ENCODE measurements at places on chromosomes 11 and 22.
A peak's percentile ranks its signal among the peaks of the same experiment; 100 is the strongest.

GRCh38 chr22:43171019-43171491 lies 15.9 kb downstream of the TTLL12 start:
- no peak for DNase-seq

DNA sequence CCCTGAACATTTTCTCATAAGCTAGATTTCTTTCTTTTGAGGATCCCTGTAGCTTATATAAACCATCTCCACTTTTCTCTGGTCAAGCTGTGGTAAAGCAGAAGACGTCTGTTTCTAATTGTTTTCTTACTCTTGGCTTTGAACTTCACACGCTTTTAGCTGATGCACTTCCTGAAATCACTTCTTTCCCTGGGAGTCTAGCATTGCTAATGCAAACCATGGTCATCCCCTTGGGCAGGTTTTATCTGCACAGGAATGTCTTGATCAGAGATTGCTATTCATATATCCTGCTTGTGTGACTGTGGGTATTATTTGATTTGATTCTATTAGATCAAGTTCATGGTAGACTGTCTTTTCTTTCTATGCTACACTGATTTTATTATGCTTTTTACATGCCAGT lies 199.2 kb upstream of the POU2AF2 start:
- no peak for DNase-seq

DNA sequence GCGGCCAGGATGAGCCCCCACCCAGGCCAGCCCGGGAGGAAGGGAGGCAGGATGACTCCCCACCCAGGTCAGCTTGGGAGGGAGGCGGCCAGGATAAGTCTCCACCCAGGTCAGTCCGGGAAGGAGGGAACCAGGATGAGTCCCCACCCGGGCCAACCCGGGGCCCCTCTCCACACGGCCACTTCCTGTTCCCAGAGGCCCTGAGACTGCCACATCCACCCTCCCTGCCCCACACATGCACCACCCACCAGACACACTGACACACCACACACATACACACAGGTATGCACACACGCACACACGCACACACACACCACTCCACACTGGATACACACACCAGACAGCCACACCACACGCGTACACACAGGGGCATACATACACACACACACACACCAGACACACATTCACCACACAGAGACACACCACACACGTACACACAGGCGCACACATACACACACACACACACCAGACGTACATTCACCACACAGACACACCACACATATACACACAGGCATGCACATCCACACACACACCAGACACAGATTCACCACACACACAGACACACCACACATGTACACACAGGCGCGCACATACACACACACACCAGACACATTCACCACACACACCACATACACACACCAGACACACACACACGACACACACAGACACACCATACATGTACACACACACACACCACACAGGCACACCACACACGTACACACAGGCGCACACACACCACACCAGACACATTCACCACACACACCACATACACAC lies 84.9 kb upstream of the PRR5 start:
- DNase-seq = no peak

DNA sequence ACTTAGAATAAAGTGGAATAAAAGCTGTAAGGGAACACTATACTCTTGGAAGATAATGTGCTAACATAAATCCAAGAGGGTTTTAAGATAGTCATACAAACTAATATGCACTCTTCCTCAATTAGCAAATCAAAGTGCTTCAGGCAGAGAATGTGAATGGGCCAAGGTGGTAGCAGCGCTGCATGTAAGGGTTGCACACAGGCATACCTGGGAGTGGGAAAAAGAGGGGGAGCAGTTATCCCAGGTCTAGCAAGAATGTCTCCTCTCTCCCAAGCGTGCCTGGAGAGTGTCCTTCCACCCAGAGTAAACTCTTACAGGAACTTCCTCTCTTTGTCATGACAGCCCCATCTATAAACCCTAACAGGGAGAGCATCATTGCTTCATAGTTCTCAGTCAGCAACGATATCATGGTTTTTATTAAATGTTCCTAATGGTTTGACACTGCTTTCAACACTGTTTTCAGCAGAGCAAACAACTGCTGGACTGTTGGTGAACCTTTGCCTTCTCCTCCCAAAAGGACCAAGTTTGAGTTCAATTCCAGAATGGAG lies 61.6 kb downstream of the SYTL2 start:
- no peak for DNase-seq

DNA sequence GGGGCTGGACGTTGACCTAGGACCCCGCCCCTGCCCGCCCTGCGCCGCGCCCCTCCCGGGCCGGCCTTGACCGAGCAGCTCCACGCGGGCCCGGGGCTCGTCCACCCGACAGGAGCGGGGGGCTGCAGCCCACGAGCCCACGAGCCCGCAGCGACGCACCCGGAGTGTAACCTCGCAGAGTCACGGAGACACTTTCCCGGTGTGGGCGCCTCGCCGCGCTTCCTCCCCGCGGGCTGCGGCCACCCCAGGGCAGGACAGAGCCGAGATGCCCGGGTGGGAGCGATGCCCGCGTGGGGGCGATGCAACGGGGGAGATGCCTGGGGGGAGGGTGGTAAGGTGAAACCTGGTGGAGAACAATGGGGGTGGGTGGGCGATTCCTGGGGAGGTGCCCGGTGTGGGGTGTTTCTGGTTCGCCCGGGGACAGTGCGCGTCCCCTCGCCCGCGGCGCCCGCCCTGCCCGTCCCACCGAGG lies 4.9 kb upstream of the ZBED4 start:
- no peak for DNase-seq

GRCh38 chr11:119417726-119418540 lies 5.0 kb downstream of the THY1 start:
- DNase-seq = no peak

DNA sequence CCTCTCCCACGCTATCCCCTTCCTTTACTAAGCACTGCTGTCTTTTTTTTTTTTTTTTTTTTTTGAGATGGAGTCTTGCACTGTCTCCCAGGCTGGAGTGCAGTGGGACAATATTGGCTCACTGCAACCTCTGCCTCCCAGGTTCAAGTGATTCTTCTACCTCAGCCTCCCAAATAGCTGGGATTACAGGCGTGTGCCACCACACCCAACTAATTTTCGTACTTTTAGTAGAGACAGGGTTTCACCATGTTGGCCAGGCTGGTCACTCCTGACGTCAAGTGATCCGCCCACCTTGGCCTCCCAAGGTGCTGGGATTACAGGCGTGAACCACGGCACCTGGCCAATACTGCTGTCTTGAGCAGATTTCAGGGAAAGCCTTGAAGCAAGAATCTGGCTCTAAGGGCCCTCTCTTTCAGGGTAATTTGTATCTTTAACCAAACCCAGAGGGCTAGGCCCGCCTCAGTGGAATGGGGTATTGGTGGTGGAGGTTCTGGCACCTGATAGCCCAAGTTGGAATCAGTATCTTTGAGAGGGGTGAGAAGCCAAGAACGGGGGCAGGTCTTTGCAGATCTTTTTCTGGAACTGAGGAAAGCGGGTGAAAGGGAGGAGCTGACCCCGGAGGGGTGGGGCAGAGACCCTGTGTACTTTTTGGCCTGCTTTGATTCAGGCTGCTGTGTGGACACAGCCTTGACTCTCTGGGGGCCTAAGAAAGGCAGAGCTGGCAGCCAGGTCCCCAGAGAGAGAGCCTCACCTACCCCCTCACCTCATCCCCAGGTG lies 37.0 kb downstream of the TRIOBP start:
- no peak for DNase-seq

- DNase-seq = no peak
Measured at GRCh38 chr11:78535027-78535426, 39.6 kb downstream of the NARS2 start.

- DNase-seq = no peak
Measured at GRCh38 chr11:61158691-61159381, 2.4 kb downstream of the VPS37C start.

- DNase-seq = no peak
Measured at GRCh38 chr22:36328635-36329253, 59.0 kb downstream of the MYH9 start.

- DNase-seq = no peak
Measured at GRCh38 chr11:124724979-124725718, 14.6 kb upstream of the NRGN start.

GRCh38 chr22:45413368-45414211 lies at the start of the genes RIBC2 and SMC1B:
Gene RIBC2 (plus strand): TSS chr22:45413693. CDS start chr22:45413887, 194 bp downstream.
Gene SMC1B (minus strand): TSS chr22:45413599. CDS start chr22:45413567, 32 bp downstream.
- peak; percentile 51 for DNase-seq

DNA sequence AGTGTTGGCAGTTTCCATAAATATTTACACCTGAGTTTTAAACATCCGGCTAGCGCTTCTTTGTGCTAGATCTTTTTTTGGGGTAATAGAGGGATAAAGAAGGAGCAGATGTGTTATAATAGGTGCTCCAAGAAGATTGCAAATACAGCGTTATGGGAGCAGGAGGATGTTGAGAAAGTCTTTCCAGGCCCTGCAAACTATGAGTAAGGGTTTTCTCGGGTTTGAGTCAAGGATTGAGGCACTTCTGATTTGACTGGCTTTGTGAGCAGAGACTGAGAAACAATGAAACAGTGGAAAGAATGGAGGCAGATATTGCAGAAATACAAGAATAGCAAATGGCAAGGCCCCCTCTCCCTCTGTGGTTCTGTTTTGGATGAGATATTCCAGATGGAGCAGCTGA lies 155.0 kb upstream of the TIMP3 start:
- no peak for DNase-seq

DNA sequence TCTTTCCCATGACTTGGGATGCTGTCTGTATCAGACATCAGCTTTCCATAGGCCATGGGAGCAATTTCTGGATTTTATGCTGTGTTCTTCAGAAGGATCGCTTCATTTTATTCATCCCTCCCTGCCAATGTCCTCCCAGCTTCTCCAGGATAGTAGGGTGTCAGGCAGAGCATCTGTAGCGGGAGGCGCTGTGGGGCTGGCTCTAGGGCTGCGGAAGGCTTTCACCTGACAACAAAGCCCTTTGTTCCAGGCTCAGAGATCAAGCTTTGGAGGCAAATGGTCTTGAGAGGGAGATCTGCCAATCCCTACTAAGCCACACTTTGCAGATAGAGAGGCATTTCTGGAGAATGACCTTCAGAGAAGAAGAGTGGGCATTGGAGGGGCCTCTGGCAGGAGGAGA lies 29.5 kb upstream of the FTH1 start:
- no peak for DNase-seq

DNA sequence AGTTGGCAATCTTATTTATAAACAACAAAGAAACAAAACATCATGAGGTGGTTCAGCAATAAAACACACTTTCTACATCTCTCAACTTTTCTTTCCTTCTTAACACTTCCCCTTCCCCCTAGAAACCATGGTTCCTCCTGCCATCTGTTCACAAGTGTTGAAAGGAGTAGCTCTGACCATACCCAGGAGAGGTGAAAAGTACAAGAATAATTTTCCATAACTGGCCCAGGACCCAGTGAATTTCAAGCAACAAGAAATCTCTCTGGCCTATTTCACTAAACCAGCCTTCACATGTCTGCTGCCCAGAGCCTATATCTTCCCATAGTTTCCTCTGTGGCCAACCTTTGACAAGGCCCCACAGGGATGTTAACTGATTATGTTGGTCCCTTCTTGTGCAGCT lies 98.2 kb upstream of the CEP126 start:
- no peak for DNase-seq

GRCh38 chr11:16788141-16789062 lies 50.0 kb downstream of the C11orf58 start:
- DNase-seq = peak; percentile 14

- no peak for DNase-seq
Measured at GRCh38 chr11:34331736-34332135, 26.1 kb downstream of the ABTB2 start.

GRCh38 chr11:87307101-87307500 lies 269.4 kb downstream of the TMEM135 start:
- DNase-seq = no peak

DNA sequence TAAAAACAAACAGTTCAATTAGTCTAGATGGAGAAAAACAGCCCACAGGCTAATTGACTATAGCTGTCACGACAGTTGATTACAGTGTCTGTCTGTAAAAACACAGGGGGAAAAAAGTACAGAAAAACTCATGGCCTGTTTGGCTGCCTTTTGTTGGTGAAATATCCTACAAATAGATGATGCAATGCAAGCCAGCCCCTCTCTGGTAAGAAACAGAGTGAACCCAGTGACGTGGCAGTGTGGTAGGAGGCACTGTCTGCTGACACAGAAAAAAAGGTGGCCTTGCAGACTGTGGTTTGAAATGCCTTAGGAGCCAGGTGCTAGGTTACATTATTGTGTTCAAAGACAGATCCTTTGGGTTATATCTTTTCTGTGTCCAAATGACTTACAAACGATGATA lies 431.4 kb upstream of the CCDC90B start:
- no peak for DNase-seq

- DNase-seq = no peak
Measured at GRCh38 chr22:23697031-23697970, 6.5 kb downstream of the RGL4 start.

DNA sequence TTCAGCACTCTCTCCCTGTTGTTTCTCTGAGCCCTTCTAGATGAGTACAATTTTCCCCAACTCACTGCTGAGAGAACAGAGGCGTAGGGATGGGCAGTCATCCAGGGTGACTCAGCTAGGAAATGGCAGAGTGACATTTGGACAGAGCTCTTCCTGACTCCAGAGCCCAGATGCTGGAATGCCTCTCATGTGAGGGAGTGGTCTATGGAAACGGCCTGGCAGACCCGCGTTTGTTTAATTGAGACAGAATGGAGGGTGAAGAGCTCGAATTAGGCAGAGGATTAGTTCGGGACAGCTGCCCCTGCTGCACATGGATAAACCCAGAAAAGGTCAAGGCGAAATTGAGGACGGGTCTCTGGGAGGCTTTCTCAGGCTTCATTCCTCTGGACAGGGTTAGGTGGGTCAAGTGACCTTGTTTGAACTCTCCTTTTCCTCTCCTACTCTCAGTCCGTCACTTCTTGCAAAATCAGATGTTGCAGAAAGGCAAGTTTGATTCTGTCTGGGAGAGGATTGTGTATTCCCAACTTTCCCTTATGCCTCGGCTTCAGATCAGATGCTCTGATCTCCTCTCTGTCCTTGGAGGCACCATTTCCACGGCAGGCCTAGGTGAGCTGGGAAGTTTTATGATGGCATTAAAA lies 7.6 kb upstream of the LMO2 start:
- peak; percentile 11 for DNase-seq

GRCh38 chr11:118418766-118419165 lies 17.4 kb downstream of the ATP5MG start:
- DNase-seq = no peak

DNA sequence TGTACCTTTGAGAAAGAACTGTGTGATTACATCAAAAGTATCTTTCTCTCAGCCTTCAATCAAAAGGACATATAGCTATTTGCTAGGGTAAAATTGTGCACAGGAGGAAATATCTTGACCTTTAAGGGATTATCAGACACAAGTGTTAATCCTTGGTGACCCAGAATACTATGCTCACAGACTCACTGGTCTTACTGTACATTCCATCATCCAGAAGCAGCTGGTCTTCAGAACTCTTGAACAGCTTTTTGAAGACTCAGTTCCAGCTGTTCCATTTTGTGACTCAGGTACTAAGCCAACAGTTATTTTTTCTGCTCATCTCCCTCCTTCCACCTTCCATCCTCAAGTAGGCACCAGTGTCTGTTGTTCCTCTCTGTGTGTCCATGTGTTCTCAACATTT lies 19.8 kb downstream of the ZBED5 start:
- DNase-seq = no peak
